ENCODE measurements at places on chromosomes 3 and 15. TPM values are rescaled to one million over a fixed set of nuclear protein-coding genes. Genes with fewer than 3 reads are reported as not detected.

DNA sequence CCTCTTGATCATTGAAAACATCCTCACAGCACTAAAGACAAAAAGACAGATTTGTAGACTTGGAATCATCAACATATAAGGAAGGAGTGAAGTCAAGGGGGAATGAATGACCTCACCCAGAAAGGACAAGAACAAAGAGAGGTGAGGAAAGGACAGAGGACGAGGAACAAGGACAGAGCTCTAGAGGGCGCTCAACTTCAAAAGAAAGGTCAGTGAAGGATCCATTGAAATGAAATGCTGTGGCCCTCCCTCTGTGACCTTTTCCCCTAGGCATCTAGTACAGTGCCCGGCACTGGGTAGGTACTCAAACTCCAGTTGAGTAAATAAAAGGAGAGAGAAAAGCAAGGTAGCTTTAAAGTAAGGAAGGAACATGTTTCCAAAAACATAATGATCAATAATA is 2.6 kb downstream of the ATP8B4 start:
- DNase-seq: no peak
- H3K4me1 ChIP-seq: no peaks in the 10 kb centered on the region
- no peak overlapping the region for H3K4me3 ChIP-seq
- no peaks in the 10 kb centered on the region for H3K36me3 ChIP-seq
- no peak overlapping the region for H3K27ac ChIP-seq

MORC1 gene
- total RNA-seq: not detected

GRCh38 chr15:80560601-80561400 is 134.3 kb upstream of the ABHD17C start:
- peaks cover 3% of the 10 kb centered on the region for H3K4me1 ChIP-seq
- H3K27me3 ChIP-seq: no peaks in the 10 kb centered on the region
- H3K36me3 ChIP-seq: peaks cover 7% of the 10 kb centered on the region

DNA sequence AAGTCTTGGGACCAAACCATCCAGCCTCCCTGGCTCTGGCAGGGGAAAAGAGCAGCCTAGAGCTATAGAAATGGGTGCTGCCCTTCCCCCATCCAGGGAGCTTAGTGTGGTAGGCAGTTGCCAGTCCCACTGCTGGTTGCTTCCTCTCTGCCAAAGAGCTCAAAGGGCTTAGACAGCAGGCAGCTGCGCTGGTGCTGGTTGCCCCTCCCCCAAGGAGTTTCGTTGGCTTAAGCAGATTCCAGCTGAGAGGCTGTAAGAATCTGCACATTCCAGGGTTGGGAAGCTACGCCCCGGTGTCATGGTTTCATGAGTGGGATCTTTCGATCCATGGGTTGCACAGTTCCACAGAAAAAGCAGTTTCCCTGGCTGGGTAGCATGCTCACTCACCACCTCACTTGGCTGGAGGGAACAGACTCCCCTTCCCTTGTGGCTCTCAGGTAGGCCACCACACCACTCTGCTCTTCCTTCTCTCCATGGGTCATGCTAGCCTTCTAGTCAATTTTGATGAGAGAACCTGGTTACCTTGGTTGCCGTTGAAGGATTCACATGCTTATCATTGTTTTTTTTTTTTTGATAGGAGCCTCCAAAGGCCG is 195.1 kb downstream of the EPHA6 start:
- no peak overlapping the region for H3K4me3 ChIP-seq
- H3K36me3 ChIP-seq: no peaks in the 10 kb centered on the region
- H3K27ac ChIP-seq: no peak overlapping the region

VGLL3 gene
- 17.1 TPM for total RNA-seq

DNA sequence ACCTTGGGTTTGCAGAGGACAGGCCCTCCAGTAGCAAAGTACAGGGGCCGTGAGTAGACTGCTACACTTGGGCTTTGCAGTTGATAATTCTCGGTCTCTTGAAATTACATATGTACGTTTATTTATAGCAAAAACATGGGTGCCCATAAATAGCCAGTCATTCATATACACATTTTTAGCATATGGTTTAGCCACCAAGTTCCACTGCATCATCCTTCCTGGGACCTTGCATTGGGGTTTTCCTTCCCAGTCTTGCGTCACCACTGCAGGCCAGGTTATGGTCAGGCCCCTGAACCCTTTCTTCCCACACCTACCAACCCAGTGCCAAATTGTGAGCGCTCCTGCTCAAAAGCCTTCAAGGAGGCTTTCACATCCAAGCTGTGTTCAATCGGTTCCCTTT is 12.7 kb downstream of the KLHL25 start:
- no peaks in the 10 kb centered on the region for H3K27me3 ChIP-seq
- no peak for DNase-seq
- peaks cover 17% of the 10 kb centered on the region for H3K4me1 ChIP-seq
- no peak overlapping the region for H3K27ac ChIP-seq

DNA sequence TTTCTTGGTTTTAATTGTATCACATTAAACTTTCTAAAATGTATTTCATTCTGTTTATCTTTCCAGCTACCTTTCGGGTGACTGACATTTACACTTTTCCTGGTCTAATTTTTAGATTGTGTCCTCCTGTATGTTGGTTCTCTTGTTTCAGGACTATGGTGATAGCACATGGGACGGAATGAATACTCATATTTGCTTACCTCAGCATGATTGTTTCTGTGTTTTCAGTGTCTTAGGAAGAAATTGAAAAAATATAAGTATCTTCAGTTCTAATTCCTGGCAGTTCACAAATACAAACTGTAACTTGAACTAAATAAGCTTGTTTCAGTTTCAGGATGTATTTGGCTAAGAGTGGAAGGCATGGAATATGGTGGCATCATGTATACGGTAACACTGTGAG is 80.1 kb upstream of the ROBO1 start:
- no peaks in the 10 kb centered on the region for H3K27me3 ChIP-seq
- H3K4me1 ChIP-seq: no peaks in the 10 kb centered on the region
- H3K27ac ChIP-seq: no peak overlapping the region
- no peak for DNase-seq

- H3K36me3 ChIP-seq: no peaks in the 10 kb centered on the region
- H3K27ac ChIP-seq: no peak overlapping the region
- no peaks in the 10 kb centered on the region for H3K4me1 ChIP-seq
- no peak overlapping the region for H3K4me3 ChIP-seq
These were observed 42.2 kb upstream of the RASGRF1 start for GRCh38 chr15:79132770-79133169.

- H3K27ac ChIP-seq: no peak overlapping the region
- no peaks in the 10 kb centered on the region for H3K36me3 ChIP-seq
- H3K4me1 ChIP-seq: no peaks in the 10 kb centered on the region
- no peak for DNase-seq
- H3K4me3 ChIP-seq: no peak overlapping the region
- H3K27me3 ChIP-seq: no peaks in the 10 kb centered on the region
These were observed 20.4 kb downstream of the UROC1 start for GRCh38 chr3:126496894-126497850.

All from SJSA1 (cell line).